ENCODE measurements at places on chromosomes 5 and 9.

- DNase-seq: no peak
Measured at GRCh38 chr9:82363682-82364081, 375.1 kb downstream of the SPATA31D1 start.

DNA sequence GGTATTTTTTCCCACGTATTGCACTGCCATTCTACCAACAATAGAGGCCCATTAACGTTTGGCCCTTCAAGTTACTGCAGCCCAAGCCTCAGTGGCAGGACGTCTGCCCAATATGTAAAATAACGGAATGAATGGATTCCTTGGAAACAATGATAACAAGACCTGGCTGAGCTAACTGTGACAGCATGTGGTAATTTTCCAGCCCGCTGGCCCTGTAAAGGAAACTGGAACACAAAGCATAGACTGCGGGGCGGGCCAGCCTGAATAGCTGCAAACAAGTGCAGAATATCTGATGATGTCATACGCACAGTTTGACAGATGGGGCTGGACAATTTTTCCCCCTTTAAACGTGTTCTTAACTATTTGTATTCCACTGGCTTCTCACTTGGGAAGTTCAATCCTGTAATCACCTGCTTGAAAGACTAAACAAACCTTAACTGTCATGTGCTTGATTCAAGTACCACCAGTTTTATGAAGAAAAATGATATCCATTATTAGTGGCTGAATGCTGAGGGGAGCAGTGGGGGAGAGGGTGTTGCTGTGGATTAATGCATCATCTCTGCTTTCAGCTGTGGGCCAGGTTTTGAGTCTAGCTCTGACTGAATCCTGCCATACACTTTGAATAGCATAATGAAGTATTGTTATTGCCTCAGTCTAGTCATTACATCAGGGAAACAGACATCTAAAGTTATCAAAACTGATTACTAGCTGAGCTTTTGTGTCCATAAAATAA is 323.9 kb downstream of the TMEM161B start:
- no peak for DNase-seq

GRCh38 chr5:17735761-17736160 is 101.5 kb downstream of the TAF11L14 start:
- peak; percentile 90 for DNase-seq

GRCh38 chr5:125530833-125531615 is 784.6 kb upstream of the ZNF608 start:
- no peak for DNase-seq

DNA sequence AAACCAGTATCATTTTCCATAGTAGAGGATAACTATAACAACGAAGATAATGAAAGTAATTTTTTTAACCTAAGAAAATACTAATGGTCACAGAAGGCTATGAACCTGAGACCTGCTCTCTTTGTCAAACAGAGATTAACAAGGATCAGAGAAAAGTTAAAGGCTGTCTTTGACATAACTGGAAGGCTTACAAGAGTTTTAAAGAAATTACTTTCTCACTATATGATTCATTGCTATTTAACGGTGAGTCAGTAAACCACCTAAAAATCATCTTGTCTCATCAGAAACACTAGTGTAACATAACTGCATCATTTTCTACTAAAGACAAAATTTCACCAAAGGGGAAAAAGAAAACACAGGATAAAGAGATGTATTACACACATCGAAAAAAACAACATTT is 19.3 kb downstream of the MLANA start:
- DNase-seq: no peak

- DNase-seq: no peak
Measured at GRCh38 chr9:95528908-95529502, 12.2 kb upstream of the PTCH1 start.

DNA sequence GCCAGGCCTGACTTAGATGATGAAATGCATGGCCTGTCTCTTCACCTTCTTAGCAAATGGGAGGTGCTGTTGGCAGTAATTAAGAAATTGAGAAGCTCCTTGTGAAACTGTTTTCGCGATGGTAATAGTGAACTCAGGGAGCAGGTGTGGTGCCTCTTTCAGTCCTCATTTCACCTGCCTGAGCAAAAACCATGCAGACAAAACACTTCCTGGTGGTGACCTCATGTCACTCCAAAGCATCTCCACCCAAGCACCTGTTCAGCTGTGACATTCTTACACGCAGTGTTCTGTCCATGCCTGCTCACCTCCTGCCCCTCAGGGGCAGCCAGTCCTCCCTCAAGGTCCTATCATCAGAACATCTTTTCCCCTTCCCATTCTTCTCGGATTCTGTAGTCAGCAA is 146.5 kb downstream of the CD180 start:
- no peak for DNase-seq

DNA sequence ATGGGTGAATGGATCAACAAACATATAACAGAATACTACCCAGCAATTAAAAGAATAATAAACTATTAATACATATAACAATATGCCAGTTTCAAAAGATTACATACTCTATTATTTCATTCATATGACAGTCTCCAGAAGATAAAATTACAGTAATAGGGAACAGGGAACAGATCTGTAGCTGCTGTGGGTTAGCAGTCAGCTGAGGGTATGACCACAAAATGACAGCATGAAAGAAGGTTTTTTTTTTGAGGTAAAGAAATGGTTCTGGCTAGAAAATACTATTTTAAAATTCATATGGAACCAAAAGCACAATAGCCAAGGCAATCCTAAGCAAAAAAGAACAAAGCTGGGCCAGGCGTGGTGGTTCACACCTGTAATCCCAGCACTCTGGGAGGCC is 73.0 kb upstream of the NR5A1 start:
- peak; percentile 61 for DNase-seq

DNA sequence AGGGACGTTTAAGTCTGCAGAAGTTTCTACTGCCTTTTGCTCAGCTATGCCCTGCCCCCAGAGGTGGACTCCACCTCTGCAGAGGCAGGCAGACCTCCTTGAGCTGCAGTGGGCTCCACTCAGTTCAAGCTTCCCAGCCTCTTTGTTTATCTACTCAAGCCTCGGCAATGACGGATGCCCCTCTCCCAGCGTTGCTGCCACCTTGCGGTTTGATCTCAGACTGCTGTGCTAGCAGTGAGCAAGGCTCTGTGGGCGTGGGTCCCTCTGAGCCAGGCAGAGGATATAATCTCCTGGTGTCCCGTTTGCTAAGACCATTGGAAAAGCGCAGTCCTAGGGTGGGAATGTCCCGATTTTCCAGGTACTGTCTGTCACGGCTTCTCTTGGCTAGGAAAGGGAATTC is 2188.5 kb upstream of the WWC1 start:
- DNase-seq: no peak

DNA sequence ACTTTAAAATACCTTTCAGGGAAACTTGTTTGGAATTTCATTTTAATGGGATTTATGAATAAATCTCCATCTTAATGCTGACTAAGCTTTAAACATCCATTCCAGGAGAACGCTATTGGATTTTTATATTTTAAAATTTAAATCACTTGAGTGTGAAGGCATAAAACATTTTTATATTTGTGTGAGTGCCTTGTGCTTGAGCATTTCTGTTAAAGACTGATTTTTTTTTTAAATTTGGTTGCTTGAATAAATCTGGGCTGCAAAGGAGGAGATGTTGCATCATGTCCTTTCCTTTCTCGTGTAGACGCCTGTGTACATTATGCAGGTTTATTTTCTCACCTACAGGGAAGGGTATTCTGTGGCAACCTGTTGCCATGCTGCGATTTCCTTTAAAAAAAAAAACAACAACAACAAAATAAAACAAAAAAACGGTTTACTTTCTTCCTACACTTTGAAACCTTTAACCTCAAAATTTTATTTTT is 108.1 kb downstream of the ZNF462 start:
- no peak for DNase-seq

DNA sequence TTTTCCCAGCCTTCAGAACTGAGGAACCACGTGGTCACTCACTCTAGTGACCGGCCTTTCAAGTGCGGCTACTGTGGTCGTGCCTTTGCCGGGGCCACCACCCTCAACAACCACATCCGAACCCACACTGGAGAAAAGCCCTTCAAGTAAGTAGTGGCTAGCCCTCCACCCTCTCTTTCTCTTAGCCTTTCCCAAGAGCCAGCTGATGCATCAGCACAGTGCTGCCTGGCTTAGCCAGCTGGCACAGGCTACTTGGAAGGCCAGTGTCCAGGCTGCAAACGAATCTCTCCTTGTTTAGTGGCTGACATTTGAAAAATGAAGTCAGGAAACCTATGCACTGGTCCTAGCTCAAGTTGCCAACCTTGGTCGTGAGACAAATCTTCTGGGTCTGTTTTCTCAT is 91.1 kb downstream of the PRDM6 start:
- DNase-seq: no peak

GRCh38 chr9:124320062-124320973 is 62.6 kb downstream of the NEK6 start:
- peak; percentile 20 for DNase-seq

Data from MV-4-11 (cell line).